ENCODE measurements at places on chromosomes 4 and X. TPM values are rescaled to one million over a fixed set of nuclear protein-coding genes. Genes with fewer than 3 reads are reported as not detected.

The MAGEB1 gene
- not detected for total RNA-seq

The TMPRSS11F gene
- not detected for total RNA-seq

The VCX3A gene
- total RNA-seq = not detected

The TAF7L gene
- 0.08 TPM for total RNA-seq

The ADH1C gene
- total RNA-seq = not detected

The AMELX gene
- not detected for total RNA-seq

The GABRG1 gene
- total RNA-seq = not detected

The TNIP2 gene
- 46.3 TPM for total RNA-seq

The CT45A5 gene
- total RNA-seq = 0.08 TPM

The BDH2 gene
- 9.5 TPM for total RNA-seq

The OTC gene
- not detected for total RNA-seq

The KCND1 gene
- 1.1 TPM for total RNA-seq

The CENPVL2 gene
- total RNA-seq = not detected

The NPY1R gene
- 0.14 TPM for total RNA-seq

The NUDT10 gene
- 1.2 TPM for total RNA-seq

The CXorf66 gene
- not detected for total RNA-seq

The NSUN7 gene
- 0.26 TPM for total RNA-seq

The FAM236C gene
- total RNA-seq = not detected

The C1QTNF7 gene
- total RNA-seq = not detected

The NFXL1 gene
- total RNA-seq = 7.0 TPM

Measured in A549 treated with AZD2906 at 1 μM for 4 hours (cell line).